ENCODE measurements at places on chromosomes 5 and 9.

GRCh38 chr9:13719446-13719845, 440.0 kb upstream of the MPDZ start:
- DNase-seq, result no peak

GRCh38 chr9:133405508-133406438, 12.0 kb downstream of the REXO4 start:
- DNase-seq, result no peak

- DNase-seq, result no peak
Measured at GRCh38 chr5:150141544-150142184, 14.0 kb downstream of the PDGFRB start.

DNA sequence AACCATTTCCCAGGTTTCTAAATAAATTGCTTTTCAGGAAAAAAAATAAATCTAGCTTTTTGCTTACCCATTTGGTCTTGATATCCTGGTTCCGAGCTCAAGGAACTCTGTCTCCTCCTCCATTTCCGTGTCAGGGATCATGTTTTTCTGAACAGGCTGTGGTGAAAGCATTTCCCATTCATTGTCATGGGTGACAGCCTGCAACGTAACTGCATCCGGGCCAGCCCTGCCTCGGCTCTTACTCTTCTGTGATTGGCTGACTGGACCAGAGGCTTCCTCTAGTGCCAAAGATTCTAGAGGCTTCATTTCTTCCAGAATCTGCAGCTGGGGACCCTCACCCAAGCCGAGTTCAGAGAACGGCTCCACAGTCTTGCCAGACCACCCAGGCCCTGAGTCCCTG, 61.0 kb upstream of the PCA3 start:
- no peak for DNase-seq

GRCh38 chr5:35938568-35939227, at the start of gene CAPSL:
Gene CAPSL, minus strand, starts transcription at chr5:35938622. Its CDS starts 17,502 bp downstream, at chr5:35921120.
- no peak for DNase-seq

GRCh38 chr9:71638627-71639026, 129.7 kb downstream of the CEMIP2 start:
- DNase-seq, result no peak

GRCh38 chr9:112558476-112558875, 71.8 kb downstream of the KIAA1958 start:
- DNase-seq, result peak; percentile 16

GRCh38 chr5:60529001-60529400, 171.0 kb downstream of the DEPDC1B start:
- no peak for DNase-seq

DNA sequence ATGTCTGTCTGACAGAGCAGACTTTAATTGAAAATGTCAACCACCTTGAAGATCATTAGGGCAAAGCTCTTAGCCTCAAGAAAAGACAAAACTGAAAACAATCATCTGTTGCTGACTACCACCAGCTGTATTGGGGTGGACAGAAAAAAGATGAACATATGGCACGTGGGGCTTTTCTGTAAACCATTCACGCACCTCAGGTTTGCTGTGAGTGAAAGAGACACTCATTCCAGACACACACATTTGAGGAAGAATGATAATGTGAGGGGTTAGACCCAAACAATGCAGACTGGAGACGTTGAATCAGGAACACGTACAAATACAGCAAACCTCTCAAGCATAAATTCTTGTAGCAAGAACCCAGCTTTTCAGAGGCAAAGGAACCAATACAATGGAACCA, 158.7 kb downstream of the EBF1 start:
- DNase-seq, result no peak

All from AG04449 (cell line).